ENCODE measurements at places on chromosomes 12 and 14. TPM values are rescaled to one million over a fixed set of nuclear protein-coding genes. Genes with fewer than 3 reads are reported as not detected.

Gene GALNT16
- 34.4 TPM for total RNA-seq

Gene KRAS
- total RNA-seq, result 27.5 TPM

Gene SSTR1
- not detected for total RNA-seq

DNA sequence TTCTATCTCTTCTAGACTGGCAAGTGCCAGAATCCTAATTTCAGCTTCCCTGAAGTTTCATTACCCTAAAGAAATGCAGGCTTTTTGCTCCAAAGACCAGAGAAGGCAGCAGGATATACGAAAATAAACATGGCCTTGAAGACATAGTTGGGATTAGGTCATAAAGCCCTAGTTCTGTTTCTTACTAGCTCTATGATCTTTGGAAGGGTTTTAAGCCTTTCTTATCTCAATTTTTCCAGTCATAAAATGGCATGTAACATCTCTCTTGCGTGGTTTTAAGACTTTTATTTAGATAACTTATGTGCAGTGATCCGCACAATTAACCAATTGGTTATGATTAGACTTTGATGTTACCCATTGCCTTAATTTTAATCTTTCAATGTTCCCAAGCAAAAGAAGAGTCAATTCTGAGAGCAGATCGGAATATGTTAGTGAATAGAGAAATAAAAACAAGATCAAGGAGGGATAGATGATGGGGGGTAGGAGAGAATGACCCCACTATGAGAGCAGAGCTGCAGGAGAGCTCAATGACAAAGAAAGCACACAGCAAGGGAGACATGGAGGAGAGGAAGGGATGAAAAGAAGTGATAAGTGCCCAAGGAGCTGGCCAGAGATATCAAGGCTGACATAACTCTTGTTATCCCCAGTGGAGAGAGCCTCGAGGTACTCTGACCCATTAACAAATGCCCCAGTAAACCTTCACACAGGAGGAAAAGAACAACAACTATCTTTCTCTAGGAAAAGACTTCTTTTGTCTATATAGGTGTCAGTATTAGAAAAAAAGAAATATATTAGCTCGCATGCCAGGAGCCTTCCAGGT, 53.0 kb upstream of the ANP32D start:
- no peak overlapping the region for H3K27ac ChIP-seq
- no peaks in the 10 kb centered on the region for H3K4me1 ChIP-seq
- no peaks in the 10 kb centered on the region for H3K36me3 ChIP-seq
- DNase-seq, result no peak

DNA sequence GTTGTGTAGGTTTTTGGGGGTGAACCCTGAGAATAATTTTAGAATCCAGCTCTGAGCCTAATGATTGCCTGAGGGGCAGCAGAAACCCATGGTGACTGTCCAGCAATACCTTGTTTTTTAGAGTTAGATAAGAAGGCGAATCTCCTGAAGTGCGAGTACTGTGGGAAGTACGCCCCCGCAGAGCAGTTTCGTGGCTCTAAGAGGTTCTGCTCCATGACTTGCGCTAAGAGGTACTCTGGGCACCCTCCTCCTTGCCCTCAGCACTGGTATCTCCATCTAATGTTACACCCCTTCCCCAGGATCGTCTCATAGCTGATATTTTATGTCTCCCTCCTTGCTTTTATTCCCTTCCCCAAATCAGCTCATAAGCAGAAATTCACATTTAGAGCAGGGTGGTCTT, 12.7 kb downstream of the M6PR start:
- no peaks in the 10 kb centered on the region for H3K27me3 ChIP-seq
- H3K4me1 ChIP-seq, result no peaks in the 10 kb centered on the region
- no peak overlapping the region for H3K4me3 ChIP-seq
- H3K36me3 ChIP-seq, result peaks cover 31% of the 10 kb centered on the region

- no peak for DNase-seq
- no peak overlapping the region for H3K27ac ChIP-seq
- H3K36me3 ChIP-seq, result peaks cover under 1% of the 10 kb centered on the region
- peaks cover 19% of the 10 kb centered on the region for H3K4me1 ChIP-seq
- H3K27me3 ChIP-seq, result no peaks in the 10 kb centered on the region
- H3K4me3 ChIP-seq, result no peak overlapping the region
These were observed 125.2 kb downstream of the NTF3 start for GRCh38 chr12:5556946-5557673.

DNA sequence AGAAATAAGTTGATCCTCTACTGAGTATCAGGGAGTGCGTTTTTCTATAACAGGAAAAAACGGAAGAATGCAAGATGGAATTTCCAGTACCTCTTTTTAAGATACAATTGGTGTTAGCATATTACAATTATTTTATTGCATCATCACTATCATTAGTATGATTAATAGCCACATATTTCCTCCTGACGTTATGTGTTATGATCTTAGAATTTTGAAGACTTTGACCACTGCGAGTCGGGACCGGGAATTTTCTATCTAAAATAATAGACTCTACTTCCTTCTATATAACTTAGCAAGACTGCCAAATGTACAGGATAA, 679 bp upstream of the SAV1 start:
- peaks cover 22% of the 10 kb centered on the region for H3K4me1 ChIP-seq
- H3K27ac ChIP-seq, result no peak overlapping the region
- H3K4me3 ChIP-seq, result no peak overlapping the region
- H3K27me3 ChIP-seq, result no peaks in the 10 kb centered on the region
- H3K36me3 ChIP-seq, result peaks cover 8% of the 10 kb centered on the region

DNA sequence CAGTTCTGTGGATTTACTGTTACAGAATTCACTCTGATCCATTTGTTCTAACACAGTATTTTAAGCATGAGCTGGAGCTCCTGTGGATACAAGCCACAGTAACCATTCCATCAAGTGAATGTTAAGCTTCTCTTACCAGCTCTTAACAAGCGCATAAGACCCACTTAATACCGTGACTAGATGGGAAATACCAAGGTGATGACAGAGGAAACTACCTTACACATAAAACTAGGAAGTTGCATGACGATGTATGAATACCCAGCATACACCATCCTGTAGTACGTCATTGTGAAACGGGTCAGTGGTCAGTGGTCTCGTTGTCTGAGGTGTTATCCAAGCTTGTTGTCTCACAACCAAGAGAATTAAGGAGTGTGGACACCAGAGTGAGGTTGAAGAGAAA, 2.0 kb upstream of the GALC start:
- H3K4me3 ChIP-seq, result no peak overlapping the region
- H3K27me3 ChIP-seq, result peaks cover 12% of the 10 kb centered on the region
- no peaks in the 10 kb centered on the region for H3K36me3 ChIP-seq
- no peak overlapping the region for H3K27ac ChIP-seq
- H3K4me1 ChIP-seq, result peaks cover 35% of the 10 kb centered on the region

GRCh38 chr14:70881549-70882177, 25.6 kb upstream of the PCNX1 start:
- no peak for DNase-seq
- no peaks in the 10 kb centered on the region for H3K36me3 ChIP-seq
- peaks cover 7% of the 10 kb centered on the region for H3K4me1 ChIP-seq
- no peak overlapping the region for H3K4me3 ChIP-seq
- no peak overlapping the region for H3K27ac ChIP-seq

All from chondrocyte (in vitro differentiated cells).